Adrenal gland (tissue), 19 donors: ENCODE measurements at places on chromosomes 5 and 9. TPM values are rescaled to one million over a fixed set of nuclear protein-coding genes. Genes with fewer than 3 reads are reported as not detected.

OTP gene
- total RNA-seq, result 0.10 TPM

FOXD4L6 gene
- not detected for total RNA-seq

ATP10B gene
- total RNA-seq, result not detected

GRCh38 chr5:76615759-76616158, 7.4 kb downstream of the F2RL2 start:
- no peak overlapping the region for H3K27ac ChIP-seq
- no peaks in the 10 kb centered on the region for H3K27me3 ChIP-seq
- H3K4me3 ChIP-seq, result no peak overlapping the region
- H3K36me3 ChIP-seq, result no peaks in the 10 kb centered on the region

GRCh38 chr9:32426278-32426939, 42.0 kb downstream of the ACO1 start:
- H3K27me3 ChIP-seq, result no peaks in the 10 kb centered on the region
- H3K4me1 ChIP-seq, result no peaks in the 10 kb centered on the region
- H3K4me3 ChIP-seq, result no peak overlapping the region
- DNase-seq, result peak; percentile 71
- peaks cover 48% of the 10 kb centered on the region for H3K36me3 ChIP-seq

DNA sequence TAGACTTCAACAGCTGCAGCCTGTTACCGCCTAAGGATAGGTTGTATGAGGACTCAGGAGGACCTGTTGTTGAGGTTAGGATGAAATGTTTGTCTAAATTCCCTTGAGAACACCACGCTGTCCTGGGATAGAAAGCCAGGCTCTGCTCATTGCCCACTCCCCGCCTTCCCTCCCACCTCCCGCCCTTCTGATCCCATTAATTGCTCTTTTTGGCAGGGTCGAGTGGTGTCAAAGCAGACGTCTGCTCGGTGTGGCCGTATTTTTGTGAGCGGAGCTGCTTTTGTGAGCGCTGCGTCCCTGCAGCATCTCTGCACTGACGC, 62.3 kb downstream of the SPATA31C2 start:
- H3K4me1 ChIP-seq, result peaks cover 5% of the 10 kb centered on the region
- H3K36me3 ChIP-seq, result no peaks in the 10 kb centered on the region
- no peak overlapping the region for H3K4me3 ChIP-seq
- H3K27me3 ChIP-seq, result no peaks in the 10 kb centered on the region
- H3K27ac ChIP-seq, result peak overlapping the region; percentile 84
- no peak for DNase-seq

- no peak overlapping the region for H3K4me3 ChIP-seq
- peak overlapping the region; percentile 42 for H3K27ac ChIP-seq
- no peaks in the 10 kb centered on the region for H3K36me3 ChIP-seq
- H3K27me3 ChIP-seq, result no peaks in the 10 kb centered on the region
- DNase-seq, result peak; percentile 76
Observed at GRCh38 chr9:113990975-113991471, 87.1 kb downstream of the AMBP start.

DNA sequence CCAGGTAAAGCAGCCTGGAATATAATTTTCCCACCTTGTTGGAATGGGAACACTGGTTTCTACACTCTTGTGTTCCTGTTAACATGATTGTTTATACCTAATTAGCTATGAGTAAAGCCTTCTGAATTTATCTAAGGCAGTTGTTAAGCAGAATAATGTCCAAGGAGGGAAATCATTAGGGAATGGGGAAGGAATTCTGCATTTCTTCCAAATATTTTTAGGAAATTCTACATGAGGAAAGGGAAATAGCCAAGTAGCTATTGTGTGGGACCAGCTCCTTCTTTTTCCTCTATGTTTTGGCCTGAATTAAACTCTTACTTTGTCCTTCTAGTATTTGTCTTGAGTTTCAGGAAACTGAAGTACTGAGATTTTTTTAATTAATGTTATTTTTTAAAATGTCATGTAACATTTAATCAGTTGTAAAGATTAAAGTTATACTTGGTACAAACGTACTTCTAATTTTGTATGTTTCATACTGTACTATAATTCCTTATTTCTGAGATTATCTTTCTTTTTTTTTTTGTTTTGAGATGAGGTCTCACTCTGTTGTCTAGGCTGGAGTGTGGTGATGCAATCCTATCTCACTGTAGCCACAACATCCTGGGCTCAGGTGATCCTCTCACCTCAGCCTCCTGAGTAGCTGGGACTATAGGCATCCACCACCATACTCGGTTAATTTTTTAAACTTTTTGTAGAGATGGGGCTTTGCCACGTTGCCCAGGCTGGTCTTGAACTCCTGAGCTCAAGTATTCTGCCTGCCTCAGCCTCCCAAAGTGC, 28.5 kb downstream of the ANKDD1B start:
- no peak overlapping the region for H3K4me3 ChIP-seq
- no peaks in the 10 kb centered on the region for H3K27me3 ChIP-seq
- H3K27ac ChIP-seq, result no peak overlapping the region
- no peaks in the 10 kb centered on the region for H3K4me1 ChIP-seq

GRCh38 chr5:75338408-75338807, 1.4 kb downstream of the HMGCR start:
- no peaks in the 10 kb centered on the region for H3K27me3 ChIP-seq
- no peak for DNase-seq
- H3K4me3 ChIP-seq, result peak overlapping the region; percentile 76
- no peaks in the 10 kb centered on the region for H3K4me1 ChIP-seq
- H3K27ac ChIP-seq, result peak overlapping the region; percentile 48
- no peaks in the 10 kb centered on the region for H3K36me3 ChIP-seq

- no peaks in the 10 kb centered on the region for H3K27me3 ChIP-seq
- no peak for DNase-seq
- no peaks in the 10 kb centered on the region for H3K36me3 ChIP-seq
- H3K4me1 ChIP-seq, result no peaks in the 10 kb centered on the region
- no peak overlapping the region for H3K4me3 ChIP-seq
- H3K27ac ChIP-seq, result no peak overlapping the region
Observed at GRCh38 chr5:18395126-18396110, 761.2 kb downstream of the TAF11L14 start.

DNA sequence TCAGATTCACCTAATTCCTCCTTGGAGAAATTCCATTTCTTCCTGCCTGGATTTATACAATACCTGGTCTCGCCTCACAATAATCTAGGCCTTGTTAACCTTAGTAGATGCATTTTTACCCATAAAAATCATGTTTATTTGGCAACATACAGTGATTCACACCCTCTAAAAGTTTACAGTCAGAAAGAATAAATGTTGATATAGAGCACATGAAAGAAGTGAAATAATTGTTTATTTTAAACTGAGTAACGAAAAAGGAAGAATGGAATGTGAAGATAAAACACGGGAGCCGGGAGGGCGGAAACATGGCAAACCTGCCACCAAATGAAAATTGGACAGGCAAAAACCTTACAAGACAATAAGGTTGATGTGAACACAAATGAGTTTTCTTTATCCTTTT, 28.9 kb upstream of the KCNN2 start:
- no peaks in the 10 kb centered on the region for H3K27me3 ChIP-seq
- H3K4me1 ChIP-seq, result no peaks in the 10 kb centered on the region
- no peak for DNase-seq
